ENCODE measurements at places on chromosomes 2 and 18.

- no peak for DNase-seq
These were observed 711.1 kb downstream of the CBLN2 start for GRCh38 chr18:71832946-71833617.

- no peak for DNase-seq
These were observed 27.6 kb upstream of the CALCRL start for GRCh38 chr2:187475499-187476248.

DNA sequence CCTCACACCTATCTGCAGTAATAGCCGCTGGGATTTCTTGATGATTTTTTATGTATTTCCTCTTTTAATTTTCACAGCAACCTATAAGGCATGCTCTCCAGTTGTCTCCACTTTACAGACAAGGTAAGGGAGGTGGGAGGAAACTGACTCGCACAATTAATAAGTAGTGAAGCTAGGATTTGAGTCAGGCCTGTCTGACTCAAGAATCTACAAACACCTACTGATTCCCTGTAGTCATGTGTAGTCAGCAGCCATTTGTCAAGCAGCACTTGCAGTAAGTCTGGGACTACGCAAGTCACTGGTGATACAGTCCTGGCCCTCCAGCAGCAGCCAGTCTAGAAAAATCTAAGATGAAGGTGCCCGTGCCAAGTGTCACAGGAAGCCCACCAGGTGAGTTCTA, 193.6 kb upstream of the PKDCC start:
- DNase-seq: no peak

- DNase-seq: no peak
These were observed 156.2 kb downstream of the HRH4 start for GRCh38 chr18:24616653-24617052.

Measured in NCI-H2081 treated with DMSO at 0.1 percent for 48 hours (cell line).